NCI-H1436 (cell line): ENCODE measurements at places on chromosomes 13 and 19.

GRCh38 chr13:48258002-48258401, 25.0 kb downstream of the ITM2B start:
- no peak for DNase-seq

- DNase-seq = no peak
These were observed 90.1 kb downstream of the ZNF675 start for GRCh38 chr19:23596872-23597271.

DNA sequence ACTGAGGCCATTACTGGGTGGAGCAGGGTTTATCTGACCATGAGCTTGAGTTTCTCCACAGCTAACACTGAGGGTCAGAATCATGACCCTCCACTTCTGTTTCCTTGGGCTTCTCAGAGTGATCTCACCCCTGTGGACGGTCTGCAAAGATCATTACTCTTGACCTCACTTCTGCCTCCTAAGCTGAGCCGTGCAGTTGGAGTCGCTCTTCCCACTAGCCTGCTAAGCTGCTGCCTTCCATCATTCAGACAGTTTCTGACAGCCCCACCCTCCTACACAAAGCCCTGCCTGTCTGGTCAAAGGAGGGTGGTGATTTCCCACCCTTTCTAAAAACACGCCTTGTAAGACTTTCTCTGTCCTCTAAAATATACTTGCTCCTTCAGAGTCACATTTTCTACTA, 9.3 kb upstream of the FRY start:
- DNase-seq = no peak

- no peak for DNase-seq
These were observed 161.0 kb downstream of the SLITRK6 start for GRCh38 chr13:85638265-85638664.

GRCh38 chr13:44815623-44816022, 173.6 kb downstream of the NUFIP1 start:
- no peak for DNase-seq

DNA sequence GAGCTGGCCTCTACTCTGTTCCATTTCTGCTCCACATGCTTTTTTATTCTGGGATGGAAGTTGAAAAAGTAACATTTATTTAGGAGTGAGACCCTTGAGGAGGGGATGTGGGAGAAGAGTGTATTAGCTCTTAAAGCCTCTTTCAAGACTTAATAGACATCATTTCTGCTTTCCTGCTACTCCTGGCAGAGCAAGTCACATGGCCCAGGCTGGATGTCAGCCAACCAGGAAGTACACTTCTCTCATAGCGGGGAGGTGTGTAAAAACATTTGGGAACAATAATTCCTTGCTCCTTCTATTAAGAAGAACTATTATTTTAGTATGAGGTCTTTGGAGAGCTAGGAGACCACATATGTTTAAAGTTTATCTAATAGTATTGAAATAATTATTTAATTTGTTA, 40.6 kb upstream of the FAM216B start:
- no peak for DNase-seq

- no peak for DNase-seq
These were observed 4.9 kb downstream of the SIAH3 start for GRCh38 chr13:45846681-45847080.

GRCh38 chr19:8333767-8334457, 9.2 kb downstream of the KANK3 start:
- DNase-seq = no peak

DNA sequence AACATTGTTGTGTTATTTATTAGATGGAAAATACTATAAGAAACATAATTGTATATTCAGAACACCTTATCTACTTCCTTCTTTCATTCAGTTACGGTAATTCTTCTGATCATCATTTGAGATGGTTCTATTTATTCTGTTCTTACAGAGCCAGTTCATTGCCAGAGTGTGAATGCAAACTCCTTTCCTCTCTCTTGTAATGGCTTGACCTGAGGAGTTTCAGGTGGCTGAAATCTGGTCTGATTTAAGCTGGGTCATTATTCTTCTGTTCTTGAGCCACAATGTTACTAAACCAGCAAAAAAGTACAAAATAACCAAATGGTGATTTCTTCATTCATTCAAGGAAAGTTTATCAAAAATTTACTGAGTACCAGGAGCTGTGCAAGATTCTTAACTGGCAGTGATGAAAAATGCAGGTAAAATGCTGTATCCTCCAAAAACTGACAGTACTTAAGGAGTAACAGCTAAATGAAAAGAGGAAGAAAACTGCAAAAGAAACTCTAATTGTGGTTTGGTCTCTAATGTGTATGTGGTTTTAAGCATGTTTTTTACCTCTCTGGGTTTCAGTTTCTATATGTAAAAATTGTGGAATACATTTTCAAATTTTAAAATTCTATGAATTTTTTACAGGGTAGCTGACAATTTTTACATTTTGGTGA, 182.4 kb upstream of the UFM1 start:
- no peak for DNase-seq

GRCh38 chr19:54654447-54655321, 8.1 kb upstream of the LILRB4 start:
- no peak for DNase-seq

GRCh38 chr13:99124794-99125316, 75.8 kb upstream of the UBAC2 start:
- no peak for DNase-seq

- DNase-seq = no peak
These were observed 1568.4 kb downstream of the SLITRK5 start for GRCh38 chr13:89239361-89240127.

GRCh38 chr13:97855570-97856303, 97.7 kb upstream of the IPO5 start:
- peak; percentile 75 for DNase-seq

GRCh38 chr13:55566779-55567178, 1573.9 kb upstream of the PRR20A start:
- no peak for DNase-seq

DNA sequence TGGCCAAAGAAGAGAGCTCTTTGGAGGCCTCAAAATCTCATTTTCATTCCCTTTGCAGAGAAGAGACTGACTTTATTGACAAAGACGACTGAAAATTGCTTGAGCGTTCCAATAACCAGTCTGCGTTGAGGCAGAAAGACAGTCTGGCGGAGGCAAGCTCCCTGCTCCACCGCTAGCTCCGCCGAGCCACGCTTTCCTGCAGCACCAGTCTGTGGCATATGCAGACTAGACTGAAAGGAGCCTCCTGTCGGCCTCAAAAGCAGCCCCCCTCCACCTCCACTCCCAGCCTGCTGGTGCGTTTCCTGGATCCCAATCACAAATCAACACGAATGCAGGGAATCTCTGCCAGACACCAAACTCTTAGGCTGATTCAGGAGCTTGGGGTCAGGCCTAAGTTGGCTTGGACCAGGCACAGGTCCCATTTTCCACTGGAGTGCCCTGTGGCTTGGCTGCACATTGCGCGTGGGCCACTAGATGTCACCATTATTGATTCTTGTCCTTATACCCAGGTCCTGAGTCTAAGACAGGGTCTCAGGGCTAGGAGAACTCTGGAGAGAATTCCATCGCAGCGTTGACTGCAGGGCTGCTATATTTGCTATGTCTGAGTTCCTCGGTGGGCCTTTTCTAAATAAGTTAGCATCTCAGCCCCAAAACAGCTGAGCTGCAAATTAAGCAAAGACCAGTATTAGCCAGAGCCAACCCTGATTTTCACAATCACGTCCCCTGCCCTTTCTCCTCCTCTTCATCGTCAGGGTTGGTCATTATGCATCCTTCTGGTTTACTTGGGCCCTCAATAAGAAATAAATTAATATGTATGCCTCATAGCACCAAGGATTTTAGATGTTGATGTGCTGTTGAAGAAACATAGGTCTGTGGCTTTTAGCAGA, 5.2 kb upstream of the ZNF507 start:
- peak; percentile 1 for DNase-seq
